Left ventricle myocardium inferior (tissue), 1 donor: ENCODE measurements at places on chromosomes 5 and 9.

DNA sequence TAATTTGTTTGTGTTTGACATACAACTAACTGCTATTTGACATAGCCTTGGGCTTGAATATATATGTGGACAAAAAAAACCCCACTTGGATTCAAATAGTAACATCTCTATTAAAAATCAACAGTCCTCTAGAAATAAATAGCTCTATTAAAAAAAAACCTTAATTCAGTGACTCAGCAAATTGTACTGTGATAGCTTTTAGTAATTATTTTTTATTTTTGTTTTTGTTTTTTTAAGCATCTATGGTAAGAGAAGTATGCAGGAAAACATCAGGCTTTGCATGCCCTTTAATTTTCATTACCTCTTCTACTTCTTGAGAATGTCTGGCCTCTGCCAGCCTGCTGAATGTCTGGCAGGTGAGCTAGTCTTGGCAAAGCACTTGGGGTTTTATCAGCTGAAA is 300.7 kb downstream of the NPR3 start:
- no peak for DNase-seq
- no peaks in the 10 kb centered on the region for H3K4me1 ChIP-seq
- H3K27ac ChIP-seq, result no peak overlapping the region
- no peaks in the 10 kb centered on the region for H3K27me3 ChIP-seq
- H3K4me3 ChIP-seq, result no peak overlapping the region

GRCh38 chr9:87148331-87149104 is 201.2 kb upstream of the GAS1 start:
- peak; percentile 89 for DNase-seq
- peak overlapping the region; percentile 56 for H3K4me3 ChIP-seq
- peak overlapping the region; percentile 87 for H3K27ac ChIP-seq

DNA sequence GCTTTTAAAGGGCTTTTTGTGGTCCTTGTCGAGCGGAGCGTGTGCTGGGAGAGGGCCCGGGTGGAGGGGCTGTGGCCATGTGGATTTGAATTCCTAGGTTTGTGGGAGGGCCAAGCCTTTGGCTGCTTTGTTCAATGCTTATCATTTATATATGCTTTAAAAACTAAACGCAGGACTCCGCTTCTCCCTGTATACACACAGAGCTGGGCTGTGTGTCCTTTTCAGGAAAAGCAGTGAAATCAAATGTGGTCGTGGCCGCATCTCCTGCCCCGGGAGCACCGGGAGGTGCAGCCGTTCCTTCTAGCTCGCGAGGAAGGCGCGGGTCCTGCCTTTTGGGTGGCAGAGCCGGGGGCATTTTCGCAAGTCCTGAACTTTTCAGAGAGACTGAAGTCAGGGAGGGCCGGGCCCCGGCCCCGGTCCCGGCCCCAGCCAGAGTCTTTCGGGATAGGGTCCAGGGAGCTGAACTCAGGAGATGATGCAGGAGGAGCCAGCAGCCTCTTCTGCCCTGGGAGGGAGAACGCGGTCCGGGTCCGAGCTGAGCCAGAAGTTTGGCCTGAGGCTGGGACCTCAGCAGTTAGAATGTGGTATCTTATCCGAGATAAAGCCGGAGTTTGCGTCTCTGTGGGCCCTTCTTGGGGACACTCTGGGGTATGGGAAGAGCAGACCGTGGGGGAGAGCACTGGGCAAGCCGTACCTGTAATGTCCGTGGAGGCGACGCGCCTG is 158.8 kb downstream of the C9orf152 start:
- H3K27ac ChIP-seq, result peak overlapping the region; percentile 91
- peaks cover 72% of the 10 kb centered on the region for H3K4me1 ChIP-seq
- H3K4me3 ChIP-seq, result peak overlapping the region; percentile 87

GRCh38 chr9:14935964-14936363 is 25.7 kb upstream of the FREM1 start:
- DNase-seq, result no peak
- H3K36me3 ChIP-seq, result no peaks in the 10 kb centered on the region
- H3K27me3 ChIP-seq, result no peaks in the 10 kb centered on the region
- H3K4me3 ChIP-seq, result no peak overlapping the region

- no peaks in the 10 kb centered on the region for H3K27me3 ChIP-seq
- H3K27ac ChIP-seq, result peak overlapping the region; percentile 74
- H3K4me3 ChIP-seq, result no peak overlapping the region
These were observed 58.1 kb downstream of the MARCHF3 start for GRCh38 chr5:126972062-126972895.

- H3K27ac ChIP-seq, result no peak overlapping the region
- no peak overlapping the region for H3K4me3 ChIP-seq
- H3K36me3 ChIP-seq, result no peaks in the 10 kb centered on the region
- DNase-seq, result no peak
- H3K4me1 ChIP-seq, result peaks cover 7% of the 10 kb centered on the region
These were observed 354.3 kb downstream of the RAB3C start for GRCh38 chr5:58937031-58937681.

GRCh38 chr9:3827175-3827574 is 301.4 kb upstream of the RFX3 start:
- no peak for DNase-seq
- H3K27me3 ChIP-seq, result no peaks in the 10 kb centered on the region
- H3K36me3 ChIP-seq, result no peaks in the 10 kb centered on the region
- H3K4me3 ChIP-seq, result no peak overlapping the region
- no peak overlapping the region for H3K27ac ChIP-seq

GRCh38 chr5:119071561-119071995 is 691 bp downstream of the DMXL1 start:
- H3K27me3 ChIP-seq, result no peaks in the 10 kb centered on the region
- no peaks in the 10 kb centered on the region for H3K36me3 ChIP-seq
- no peak for DNase-seq
- peak overlapping the region; percentile 78 for H3K4me3 ChIP-seq
- H3K27ac ChIP-seq, result peak overlapping the region; percentile 98
- peaks cover 58% of the 10 kb centered on the region for H3K4me1 ChIP-seq

GRCh38 chr9:121784731-121785411 is 133.4 kb downstream of the DAB2IP start:
- H3K27me3 ChIP-seq, result no peaks in the 10 kb centered on the region
- H3K36me3 ChIP-seq, result peaks cover 53% of the 10 kb centered on the region
- no peak overlapping the region for H3K4me3 ChIP-seq
- H3K27ac ChIP-seq, result peak overlapping the region; percentile 12
- DNase-seq, result no peak

GRCh38 chr9:76799473-76799872 is 35.2 kb downstream of the PCA3 start:
- H3K27ac ChIP-seq, result no peak overlapping the region
- no peaks in the 10 kb centered on the region for H3K4me1 ChIP-seq
- H3K27me3 ChIP-seq, result peaks cover 21% of the 10 kb centered on the region

GRCh38 chr5:169914766-169915165 is 65.5 kb downstream of the INSYN2B start:
- H3K4me1 ChIP-seq, result peaks cover 7% of the 10 kb centered on the region
- H3K27ac ChIP-seq, result no peak overlapping the region
- H3K4me3 ChIP-seq, result no peak overlapping the region
- peaks cover 18% of the 10 kb centered on the region for H3K27me3 ChIP-seq
- peak; percentile 56 for DNase-seq

DNA sequence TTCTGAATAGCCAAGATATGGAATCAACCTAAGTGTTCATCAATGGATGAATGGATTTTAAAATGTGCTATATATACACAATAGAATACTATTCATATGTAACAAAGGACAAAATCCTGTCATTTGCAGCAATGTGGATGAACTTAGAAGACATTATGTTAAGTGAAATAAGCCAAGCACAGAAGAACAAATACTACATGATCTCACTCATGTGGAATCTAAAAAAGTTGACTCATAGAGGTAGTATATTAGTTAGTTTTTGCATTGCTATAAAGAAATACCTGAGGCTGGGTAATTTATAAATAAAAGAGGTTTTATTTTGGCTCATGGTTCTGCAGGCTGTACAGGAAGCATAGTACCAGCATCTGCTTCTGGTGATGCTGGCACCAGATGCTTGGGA is 8.1 kb downstream of the CATSPER3 start:
- no peak overlapping the region for H3K27ac ChIP-seq
- H3K27me3 ChIP-seq, result no peaks in the 10 kb centered on the region
- no peak overlapping the region for H3K4me3 ChIP-seq
- no peak for DNase-seq
- no peaks in the 10 kb centered on the region for H3K36me3 ChIP-seq

GRCh38 chr5:157384971-157385709 is 74.9 kb upstream of the NIPAL4 start:
- H3K36me3 ChIP-seq, result peaks cover 8% of the 10 kb centered on the region
- H3K4me3 ChIP-seq, result no peak overlapping the region
- no peaks in the 10 kb centered on the region for H3K27me3 ChIP-seq

DNA sequence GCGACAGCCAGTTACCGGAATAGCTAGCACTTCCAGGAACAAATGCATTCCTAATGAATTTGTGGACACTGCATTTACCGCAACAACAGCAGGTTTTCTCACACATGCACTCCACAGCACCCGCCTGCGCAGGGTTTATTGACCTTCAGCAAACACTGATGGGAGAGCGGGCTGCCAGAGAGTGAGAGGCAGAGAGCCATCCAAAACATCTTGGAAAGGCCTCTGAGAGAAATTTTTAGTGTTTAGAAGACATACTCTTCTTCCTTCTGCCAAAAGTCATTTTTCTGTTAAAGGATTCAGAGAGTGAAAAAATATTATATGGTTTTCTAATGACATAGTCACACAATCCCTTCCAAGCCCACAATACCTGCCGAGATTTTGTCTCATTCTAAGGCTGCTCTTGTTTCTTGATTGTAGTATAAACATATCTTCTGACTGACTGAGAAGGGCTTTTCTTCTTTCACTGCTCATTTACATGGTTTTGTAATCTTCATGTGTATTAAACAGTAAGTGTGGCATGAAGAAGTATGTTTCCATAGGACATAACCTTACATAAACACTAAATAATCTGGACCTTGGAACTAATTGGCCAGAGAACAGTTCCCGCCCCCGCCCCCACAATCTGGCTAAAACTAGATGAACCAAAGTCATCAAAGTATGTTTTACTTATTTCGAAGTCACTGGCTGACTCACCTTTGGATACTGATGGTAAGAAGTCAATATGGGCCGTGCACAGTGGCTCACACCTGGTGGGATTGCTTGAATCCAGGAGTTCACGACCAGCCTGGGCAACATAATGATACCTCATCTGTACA is 432.5 kb upstream of the MEF2C start:
- DNase-seq, result no peak
- H3K4me3 ChIP-seq, result no peak overlapping the region
- no peaks in the 10 kb centered on the region for H3K27me3 ChIP-seq
- no peaks in the 10 kb centered on the region for H3K36me3 ChIP-seq
- no peaks in the 10 kb centered on the region for H3K4me1 ChIP-seq
- no peak overlapping the region for H3K27ac ChIP-seq

DNA sequence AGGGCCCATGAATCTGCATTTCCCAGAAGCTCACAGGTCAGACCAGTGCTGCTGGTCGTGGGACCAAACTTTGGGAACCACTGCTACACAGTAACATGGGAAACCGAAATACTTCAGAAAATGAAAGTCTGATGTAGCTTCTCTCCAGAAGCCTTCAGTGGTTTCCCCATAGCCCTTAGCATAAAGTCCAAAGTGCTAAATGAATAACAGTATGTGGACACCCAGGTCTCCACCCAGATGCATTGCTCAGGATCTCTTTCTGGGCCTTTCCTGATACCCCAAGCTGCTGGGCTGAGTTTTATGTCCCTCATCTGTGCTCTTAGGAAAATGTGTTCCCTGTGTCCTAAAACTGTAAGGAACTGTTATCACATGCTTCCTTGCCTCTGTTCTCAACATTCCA is 100.4 kb downstream of the NFIB start:
- peaks cover 99% of the 10 kb centered on the region for H3K4me1 ChIP-seq
- H3K4me3 ChIP-seq, result no peak overlapping the region
- H3K27ac ChIP-seq, result peak overlapping the region; percentile 29
- no peaks in the 10 kb centered on the region for H3K36me3 ChIP-seq
- no peak for DNase-seq
- H3K27me3 ChIP-seq, result no peaks in the 10 kb centered on the region

GRCh38 chr9:74724317-74724716 is 163.4 kb downstream of the TRPM6 start:
- no peak overlapping the region for H3K27ac ChIP-seq
- no peaks in the 10 kb centered on the region for H3K4me1 ChIP-seq
- DNase-seq, result no peak
- no peak overlapping the region for H3K4me3 ChIP-seq
- peaks cover 3% of the 10 kb centered on the region for H3K27me3 ChIP-seq

- H3K4me1 ChIP-seq, result peaks cover 7% of the 10 kb centered on the region
- H3K27ac ChIP-seq, result no peak overlapping the region
- DNase-seq, result no peak
- H3K4me3 ChIP-seq, result no peak overlapping the region
- no peaks in the 10 kb centered on the region for H3K27me3 ChIP-seq
These were observed 113.2 kb downstream of the SEC61B start for GRCh38 chr9:99335280-99335679.

GRCh38 chr5:127993476-127993875 is 90.1 kb upstream of the SLC12A2 start:
- DNase-seq, result no peak
- no peak overlapping the region for H3K4me3 ChIP-seq
- no peaks in the 10 kb centered on the region for H3K36me3 ChIP-seq
- H3K27me3 ChIP-seq, result no peaks in the 10 kb centered on the region

DNA sequence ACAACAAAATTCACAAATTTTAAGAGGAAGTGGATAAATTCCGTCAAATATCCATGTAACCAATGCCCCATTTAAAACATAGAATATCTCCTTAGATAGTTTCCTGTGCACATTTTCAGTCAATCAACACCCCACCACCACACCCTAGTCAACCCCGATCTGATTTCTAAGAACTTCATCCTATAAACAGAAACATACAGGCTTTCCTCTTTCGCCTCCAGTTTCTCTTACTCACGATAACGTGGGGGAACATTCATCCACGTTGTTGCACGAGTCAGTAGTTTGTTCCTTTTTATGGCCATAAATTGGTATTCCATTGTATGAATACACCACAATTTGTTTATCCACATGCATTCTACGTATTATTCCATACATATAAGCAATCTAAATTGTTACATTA is 35.6 kb upstream of the TRIO start:
- H3K27ac ChIP-seq, result no peak overlapping the region
- no peak overlapping the region for H3K4me3 ChIP-seq
- no peaks in the 10 kb centered on the region for H3K36me3 ChIP-seq
- peaks cover 21% of the 10 kb centered on the region for H3K4me1 ChIP-seq
- DNase-seq, result no peak

GRCh38 chr9:80204054-80204453 is 632.3 kb downstream of the TLE4 start:
- H3K27ac ChIP-seq, result no peak overlapping the region
- no peaks in the 10 kb centered on the region for H3K4me1 ChIP-seq

- H3K4me1 ChIP-seq, result no peaks in the 10 kb centered on the region
- no peaks in the 10 kb centered on the region for H3K36me3 ChIP-seq
- H3K27ac ChIP-seq, result no peak overlapping the region
These were observed 474.6 kb upstream of the WWC1 start for GRCh38 chr5:167816864-167817263.

- no peaks in the 10 kb centered on the region for H3K4me1 ChIP-seq
- H3K27ac ChIP-seq, result no peak overlapping the region
- H3K27me3 ChIP-seq, result peaks cover 12% of the 10 kb centered on the region
- no peak overlapping the region for H3K4me3 ChIP-seq
- no peak for DNase-seq
- H3K36me3 ChIP-seq, result no peaks in the 10 kb centered on the region
These were observed 203.6 kb upstream of the DAB2 start for GRCh38 chr5:39628348-39628747.

DNA sequence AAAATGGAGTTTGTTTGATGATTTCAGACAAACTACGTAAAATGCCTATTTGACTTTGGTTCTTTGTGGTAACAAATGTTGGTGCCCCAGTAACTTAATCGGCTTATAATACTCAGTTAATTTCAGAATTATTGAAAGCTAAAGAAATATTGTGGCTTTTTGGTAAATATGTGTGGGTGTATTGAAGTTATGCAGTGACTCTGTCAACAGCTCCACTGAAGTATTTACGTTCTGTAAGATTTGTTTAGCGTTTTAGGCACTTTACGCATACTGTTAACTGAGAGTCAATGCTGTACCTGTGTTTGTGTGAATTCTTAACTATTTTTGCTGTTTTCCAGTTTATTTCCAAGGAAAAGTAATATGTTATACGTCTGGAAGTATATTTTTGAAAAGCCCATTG is 2.2 kb downstream of the RAD23B start:
- DNase-seq, result no peak
- peak overlapping the region; percentile 97 for H3K4me3 ChIP-seq
- H3K27ac ChIP-seq, result peak overlapping the region; percentile 99
- peaks cover 77% of the 10 kb centered on the region for H3K4me1 ChIP-seq
